CD4-positive, alpha-beta T cell treated with Interleukin-15 for 1 hour (primary cell): ENCODE measurements at places on chromosomes 7 and 10.

- no peak for DNase-seq
These were observed 77.5 kb upstream of the STEAP1B start for GRCh38 chr7:22577470-22578001.

DNA sequence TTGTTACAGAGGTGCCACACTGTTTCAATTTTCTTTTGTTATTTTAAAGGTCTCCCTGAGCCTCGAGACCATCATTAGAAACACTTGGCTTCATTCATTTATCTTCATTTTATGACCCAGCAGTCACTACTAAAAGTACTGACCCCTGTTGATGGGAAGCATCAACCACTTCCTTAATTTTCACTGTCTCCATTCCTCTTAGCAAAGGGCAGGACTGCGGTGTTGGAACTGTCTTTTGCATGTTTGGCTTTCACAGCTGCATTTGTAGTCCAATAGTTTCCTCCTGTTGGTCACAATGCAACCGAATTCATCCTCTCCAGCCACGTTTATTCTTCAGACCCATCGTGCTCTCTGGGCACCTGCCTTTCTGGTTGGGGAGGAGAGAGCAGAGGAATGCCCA lies 46.7 kb upstream of the PDZD8 start:
- no peak for DNase-seq

DNA sequence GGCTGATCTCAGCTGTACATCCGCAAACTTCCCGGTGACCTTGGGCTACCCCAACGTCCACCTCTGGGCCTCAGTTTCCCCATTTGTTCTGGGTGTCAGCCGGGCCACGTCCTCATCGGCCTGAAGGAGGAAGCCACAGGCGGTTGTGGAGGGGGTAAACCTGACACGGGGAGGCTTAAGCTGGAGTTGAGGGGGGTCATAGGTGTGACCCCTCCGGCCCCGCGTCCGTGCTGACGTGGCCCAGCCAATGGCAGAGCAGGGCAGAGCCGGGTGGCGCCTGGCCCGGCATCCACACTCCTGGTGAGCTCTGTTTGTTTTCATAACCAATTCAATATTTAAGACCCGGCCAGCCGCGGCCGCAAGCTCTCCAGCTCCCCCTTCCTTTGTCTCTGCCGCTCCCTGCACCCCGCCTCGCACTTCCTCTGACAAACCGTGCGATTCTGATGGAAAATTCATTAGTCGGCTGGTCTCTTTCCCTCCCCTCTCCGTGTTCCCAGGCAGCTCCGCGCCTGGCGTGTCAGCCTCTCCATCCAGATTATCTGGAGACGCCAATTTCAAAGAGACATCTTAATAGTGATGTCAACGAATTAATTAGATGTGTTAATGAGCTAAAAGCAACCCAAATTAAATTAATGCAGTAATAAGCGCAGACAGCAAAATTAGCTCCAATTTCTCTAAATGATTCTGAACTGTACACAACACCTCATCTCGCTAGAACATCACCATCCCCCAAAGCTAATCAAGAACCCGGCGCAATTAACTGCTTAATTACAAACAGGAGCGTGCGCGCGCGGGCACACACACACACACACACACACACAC lies 55.4 kb downstream of the MICALL2 start:
- DNase-seq = no peak

DNA sequence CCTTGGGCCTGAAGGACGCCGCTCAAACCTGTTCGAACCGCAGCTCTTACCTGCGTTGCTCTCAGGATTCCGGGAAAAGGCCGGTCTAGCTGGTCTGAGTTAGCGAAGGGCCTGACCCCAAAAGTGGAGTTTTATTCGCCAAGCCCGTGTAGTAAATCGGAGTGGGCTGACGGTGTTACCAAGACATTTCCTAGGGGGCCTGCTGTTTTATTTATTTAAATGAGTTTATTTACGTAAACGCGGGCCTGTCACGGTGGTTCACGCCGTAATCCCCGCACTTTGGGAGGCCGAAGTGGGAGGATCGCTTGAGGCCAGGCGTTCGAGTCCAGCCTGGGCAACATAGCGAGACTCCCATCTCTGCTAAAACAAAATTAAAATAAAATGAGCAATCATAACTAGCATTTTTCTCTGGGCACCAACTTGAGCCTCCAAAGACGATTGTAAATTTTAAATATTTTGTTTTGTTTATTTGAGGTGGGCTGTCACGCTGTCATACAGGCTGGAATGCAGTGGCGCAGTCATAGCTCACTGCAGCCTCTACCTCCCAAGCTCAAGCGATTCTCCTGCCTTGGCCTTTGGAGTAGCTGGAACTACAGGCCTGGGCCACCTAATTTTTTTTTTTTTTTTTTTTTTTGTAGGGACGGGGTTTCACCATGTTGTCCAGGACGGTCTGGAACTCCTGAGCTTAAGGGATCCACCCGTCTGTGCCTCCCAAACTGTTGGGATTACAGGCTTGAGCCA lies 903 bp downstream of the ZNF655 start:
- DNase-seq = no peak

DNA sequence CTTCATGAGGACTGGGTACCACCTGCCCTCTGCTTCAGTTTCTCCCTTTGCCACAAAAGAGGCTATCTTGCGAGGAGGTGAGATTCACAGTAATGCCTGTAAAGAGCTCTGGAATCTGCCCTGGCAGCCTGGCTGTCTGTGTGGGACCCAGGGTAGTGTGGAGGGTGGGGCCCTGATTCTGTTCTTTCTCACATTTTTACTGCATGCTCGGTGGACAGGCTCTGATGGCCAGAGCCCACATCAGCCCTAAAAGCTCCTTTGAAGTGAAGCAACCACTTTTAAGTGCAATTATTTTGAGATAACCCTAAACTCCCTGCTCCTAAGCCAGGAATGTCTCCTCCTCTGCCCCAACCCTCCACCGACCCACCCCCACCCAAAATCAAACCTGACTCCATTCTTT lies 92.1 kb upstream of the PODXL start:
- no peak for DNase-seq

DNA sequence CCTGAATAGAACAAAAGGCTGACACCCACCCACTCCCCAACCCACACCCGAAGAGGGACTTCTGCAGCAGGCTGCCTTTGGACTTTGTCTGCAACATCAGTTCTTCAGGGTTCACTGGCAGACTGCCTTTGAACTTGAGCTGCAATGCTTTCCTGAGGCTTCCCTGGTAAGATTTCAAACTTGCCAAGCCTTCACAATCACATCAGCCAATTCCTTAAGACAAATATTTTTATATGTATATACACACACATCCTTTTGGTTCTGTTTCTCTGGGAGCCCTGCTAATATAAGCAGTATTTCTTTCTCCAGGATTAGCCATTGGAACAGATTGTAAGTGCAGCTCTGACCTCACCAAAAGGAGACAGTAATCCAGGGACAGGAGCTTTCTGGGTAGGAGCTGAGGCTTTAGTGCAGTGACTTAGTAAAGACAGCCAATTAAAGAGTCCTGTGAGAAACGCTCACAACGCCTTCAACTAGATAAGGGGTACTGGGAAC lies 55.6 kb upstream of the KMT2E start:
- DNase-seq = no peak

DNA sequence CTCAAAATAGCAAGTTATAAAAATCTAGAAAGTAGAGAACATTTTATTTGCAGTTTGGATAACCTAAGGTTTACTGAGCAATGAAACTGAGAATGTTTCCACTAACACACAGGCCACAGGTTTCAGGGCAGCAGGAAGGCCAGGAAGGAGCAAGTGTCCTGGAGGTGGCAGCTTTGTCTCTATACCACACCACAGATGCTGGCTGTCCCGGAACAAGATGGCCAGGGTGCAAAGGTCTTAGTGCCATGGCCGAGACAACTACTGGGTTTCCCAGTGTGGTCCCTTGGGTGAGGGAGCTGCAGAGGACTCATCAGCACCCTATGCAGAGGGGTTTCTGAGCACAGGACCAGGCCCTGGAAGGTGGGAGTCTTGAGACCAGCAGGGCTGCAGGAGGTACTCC lies 92.0 kb downstream of the CTBP2 start:
- DNase-seq = no peak

DNA sequence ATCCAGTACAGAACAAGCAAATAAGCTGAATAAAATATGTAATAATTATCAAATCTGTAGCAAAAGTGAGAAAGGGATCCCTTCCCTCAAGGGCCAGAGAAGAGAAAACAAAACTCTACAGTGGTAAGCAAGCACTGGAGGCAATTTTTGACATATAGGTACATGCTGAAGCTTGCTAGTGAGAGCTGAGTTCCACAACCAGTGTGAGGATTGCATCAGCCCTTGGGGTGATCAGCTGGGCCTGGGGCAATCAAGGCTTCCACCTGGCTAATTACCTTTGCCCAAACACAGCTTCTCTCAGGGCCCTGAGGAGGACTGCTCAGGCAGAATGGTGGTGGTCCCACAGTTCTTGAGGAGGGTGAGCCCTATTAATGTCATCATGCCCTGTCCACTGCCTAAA lies 134.4 kb upstream of the DLX6 start:
- DNase-seq = no peak

GRCh38 chr10:60454336-60454735 lies 64.7 kb upstream of the ANK3 start:
- no peak for DNase-seq

DNA sequence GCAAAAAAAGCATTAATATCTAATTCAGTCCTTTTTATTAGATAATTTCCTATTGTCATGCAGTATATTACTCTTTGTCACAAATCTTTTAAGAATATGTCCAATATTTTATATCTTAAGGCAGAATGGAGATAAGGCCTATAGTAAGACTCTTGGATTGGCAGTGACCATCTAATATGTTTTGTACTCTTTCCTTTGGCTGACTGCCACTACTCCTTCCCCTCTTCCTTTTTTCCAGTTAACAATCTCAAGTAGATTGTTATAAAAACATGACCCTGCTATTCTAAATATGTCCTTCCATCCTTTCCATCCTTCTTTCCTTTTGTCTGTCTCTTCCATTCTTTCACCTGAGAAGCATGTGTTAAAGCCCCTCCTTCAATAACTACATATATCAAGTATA lies 92.8 kb upstream of the TMEM168 start:
- DNase-seq = no peak

DNA sequence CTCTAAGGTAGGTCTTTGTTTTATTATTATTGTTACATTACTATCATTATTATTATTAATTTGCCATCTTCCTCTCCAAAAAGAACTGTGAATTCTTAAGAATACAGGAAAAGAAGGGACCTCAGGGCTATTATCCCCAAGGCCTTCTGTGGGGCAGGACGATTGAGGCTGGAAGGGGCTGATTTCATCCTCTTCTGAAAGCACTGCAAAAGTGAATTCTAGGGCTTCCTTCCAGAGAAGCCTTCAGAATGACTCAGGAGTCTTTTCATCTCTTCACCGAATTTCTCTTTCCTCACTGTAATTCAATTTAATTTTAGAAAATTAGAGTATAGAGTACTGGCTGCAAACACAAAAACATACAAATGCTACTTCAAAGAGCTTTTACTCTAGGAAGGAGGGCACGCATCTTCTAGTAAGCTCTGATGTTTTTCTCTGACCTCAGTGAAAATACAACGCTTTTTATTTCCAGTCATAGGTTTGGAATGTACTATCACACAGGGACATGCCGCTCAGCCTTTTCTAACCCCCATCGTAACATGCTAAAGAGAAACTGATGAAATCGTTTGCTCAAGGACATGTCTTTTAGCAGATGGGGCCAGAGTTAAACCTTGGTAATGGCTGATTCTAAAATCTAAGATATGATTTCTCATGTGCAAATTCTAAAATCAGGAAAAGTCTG lies 280.2 kb upstream of the PITRM1 start:
- no peak for DNase-seq

- DNase-seq = no peak
These were observed 481.5 kb upstream of the AKR1E2 start for GRCh38 chr10:4344492-4344994.

DNA sequence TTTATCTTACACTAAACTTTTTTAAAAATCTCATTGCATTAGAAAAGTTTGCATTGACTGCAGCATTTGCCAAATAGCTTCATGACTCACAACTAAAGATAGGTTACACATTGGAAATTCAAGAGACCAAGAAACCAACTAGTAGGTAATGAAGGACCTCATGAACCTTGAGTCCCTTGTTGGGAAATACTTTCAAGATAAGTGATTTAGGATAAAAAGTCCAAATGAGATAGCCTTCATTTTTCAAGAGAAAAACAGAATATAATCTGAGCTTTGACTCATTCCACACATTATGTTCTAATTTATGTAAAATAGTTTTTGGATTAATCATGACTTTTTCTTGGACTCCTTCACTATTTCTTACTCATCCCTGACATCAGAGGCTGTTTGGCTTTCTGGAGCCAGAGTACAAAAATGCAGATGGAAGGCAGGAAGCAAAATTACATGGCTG lies 13.1 kb upstream of the LIPF start:
- no peak for DNase-seq

GRCh38 chr10:51375790-51376189 lies 301.5 kb downstream of the PRKG1 start:
- no peak for DNase-seq

- no peak for DNase-seq
These were observed 55.3 kb downstream of the NEURL1 start for GRCh38 chr10:103548581-103549348.

GRCh38 chr7:157576415-157576814 lies 239.6 kb downstream of the DNAJB6 start:
- DNase-seq = peak; percentile 84

- DNase-seq = no peak
These were observed 12.1 kb downstream of the CRYGN start for GRCh38 chr7:151427705-151428377.

GRCh38 chr10:80553436-80553835 lies 15.7 kb downstream of the SH2D4B start:
- DNase-seq = no peak

DNA sequence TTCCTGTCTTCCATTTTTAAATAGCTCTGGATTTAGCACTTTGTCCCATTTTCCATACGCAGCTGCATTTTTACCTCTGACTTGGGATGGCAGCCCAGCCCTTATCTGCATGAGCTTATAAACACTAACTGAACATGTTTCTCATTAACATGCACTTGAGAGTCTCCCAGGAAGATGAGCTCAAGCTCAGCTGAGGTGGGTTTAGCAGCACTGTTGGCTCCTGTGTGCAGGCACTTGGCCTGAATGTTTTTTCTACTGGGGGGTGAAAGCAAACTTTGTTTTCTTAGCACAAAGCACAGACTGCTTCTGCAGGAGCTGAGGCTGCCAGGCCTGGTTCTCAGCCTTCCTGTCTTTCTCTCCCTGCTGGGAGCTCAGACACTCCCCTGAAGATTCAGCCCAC lies 1093.6 kb upstream of the AUTS2 start:
- DNase-seq = no peak

DNA sequence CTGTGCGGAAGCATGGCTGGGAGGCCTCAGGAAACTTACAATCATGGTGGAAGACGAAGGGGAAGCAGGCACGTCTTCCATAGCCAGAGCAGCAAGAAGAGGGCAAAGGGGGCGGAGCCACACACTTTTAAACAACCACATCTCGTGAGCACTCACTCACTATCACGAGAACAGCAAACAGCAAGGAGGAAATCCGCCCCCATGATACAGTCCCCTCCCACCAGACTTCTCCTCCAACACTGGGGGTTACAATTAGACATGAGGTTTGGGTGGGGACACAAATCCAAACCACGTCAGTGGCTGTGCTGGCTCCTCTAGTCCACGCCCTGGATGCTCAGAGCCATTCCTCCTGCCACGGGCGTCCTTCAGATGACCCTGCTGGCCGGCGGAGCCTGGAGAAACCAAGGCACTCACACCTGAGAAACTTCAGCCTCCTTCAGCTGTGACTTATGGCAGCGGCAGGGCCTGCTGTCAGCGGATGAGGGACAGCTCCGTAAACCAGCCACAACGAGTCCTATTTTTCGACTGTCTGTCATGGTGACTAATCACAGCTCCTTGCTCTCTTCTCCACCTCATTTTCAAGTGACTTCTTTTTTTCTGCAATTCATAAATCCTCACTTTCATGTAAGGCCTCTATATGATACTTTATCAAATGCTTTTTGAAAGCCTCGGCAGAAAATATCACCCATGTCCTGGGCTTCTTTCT lies 167.9 kb upstream of the PFKP start:
- DNase-seq = no peak

GRCh38 chr10:15255961-15256360 lies 87.5 kb upstream of the NMT2 start:
- DNase-seq = no peak
